Calu3 (cell line): ENCODE measurements at places on chromosomes 3 and 15. TPM values are rescaled to one million over a fixed set of nuclear protein-coding genes. Genes with fewer than 3 reads are reported as not detected.

DNA sequence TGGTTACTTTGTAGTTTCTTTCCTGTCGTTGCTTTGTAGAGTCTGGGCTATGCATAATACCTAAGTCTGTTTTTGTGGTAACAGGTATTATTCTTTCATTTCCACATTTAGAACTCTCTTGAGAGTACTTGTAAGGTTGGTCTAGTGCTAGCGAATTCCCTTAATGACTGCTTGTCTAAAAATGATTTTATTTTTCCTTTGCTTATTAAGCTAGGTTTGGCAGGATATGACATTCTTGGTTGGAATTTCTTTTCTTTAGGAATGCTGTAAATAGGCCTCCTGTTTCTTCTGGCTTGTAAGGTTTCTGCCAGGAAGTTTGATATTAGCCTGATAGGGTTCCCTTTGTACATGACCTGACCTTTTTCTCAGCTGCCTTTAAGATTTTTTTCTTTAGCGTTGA is 70.1 kb upstream of the SGO1 start:
- H3K4me3 ChIP-seq: no peak overlapping the region
- H3K36me3 ChIP-seq: peaks cover 8% of the 10 kb centered on the region
- peaks cover 28% of the 10 kb centered on the region for H3K4me1 ChIP-seq
- peak overlapping the region; percentile 23 for H3K27ac ChIP-seq

- no peak overlapping the region for H3K27ac ChIP-seq
- H3K4me1 ChIP-seq: peaks cover 33% of the 10 kb centered on the region
- no peak overlapping the region for H3K4me3 ChIP-seq
- no peak for DNase-seq
- H3K36me3 ChIP-seq: peaks cover 21% of the 10 kb centered on the region
These were observed 37.7 kb downstream of the MESD start for GRCh38 chr15:80951941-80952340.

TWF2 gene
- 48.1 and 49.1 TPM in 2 replicates for total RNA-seq

DNA sequence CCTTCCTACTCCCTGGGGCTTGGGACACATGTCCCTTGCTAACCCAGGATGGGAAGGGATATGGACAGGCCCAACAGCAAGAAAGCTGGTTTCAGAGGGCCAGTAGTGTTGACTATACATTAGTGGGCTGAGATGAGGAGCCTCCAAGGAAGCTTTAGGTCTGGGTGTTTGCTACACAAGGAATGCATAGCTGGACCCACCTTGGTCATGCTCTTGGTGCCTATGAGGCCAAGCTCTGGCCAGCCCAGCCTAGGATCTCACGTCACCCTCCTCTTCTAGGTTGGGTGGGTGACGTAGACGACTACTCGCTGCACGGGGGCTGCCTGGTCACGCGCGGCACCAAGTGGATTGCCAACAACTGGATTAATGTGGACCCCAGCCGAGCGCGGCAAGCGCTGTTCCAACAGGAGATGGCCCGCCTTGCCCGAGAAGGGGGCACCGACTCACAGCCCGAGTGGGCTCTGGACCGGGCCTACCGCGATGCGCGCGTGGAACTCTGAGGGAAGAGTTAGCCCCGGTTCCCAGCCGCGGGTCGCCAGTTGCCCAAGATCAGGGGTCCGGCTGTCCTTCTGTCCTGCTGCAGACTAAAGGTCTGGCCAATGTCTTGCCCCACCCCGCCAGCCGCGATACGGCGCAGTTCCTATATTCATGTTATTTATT is 653 bp upstream of the WDR6 start:
- no peak for DNase-seq
- H3K4me1 ChIP-seq: peaks cover 16% of the 10 kb centered on the region
- peak overlapping the region; percentile 88 for H3K27ac ChIP-seq
- peak overlapping the region; percentile 84 for H3K4me3 ChIP-seq
- no peaks in the 10 kb centered on the region for H3K27me3 ChIP-seq

PLSCR5 gene
- not detected in 2 replicates for total RNA-seq

DOCK3 gene
- total RNA-seq: 0.19 and 0.34 TPM in 2 replicates

DNA sequence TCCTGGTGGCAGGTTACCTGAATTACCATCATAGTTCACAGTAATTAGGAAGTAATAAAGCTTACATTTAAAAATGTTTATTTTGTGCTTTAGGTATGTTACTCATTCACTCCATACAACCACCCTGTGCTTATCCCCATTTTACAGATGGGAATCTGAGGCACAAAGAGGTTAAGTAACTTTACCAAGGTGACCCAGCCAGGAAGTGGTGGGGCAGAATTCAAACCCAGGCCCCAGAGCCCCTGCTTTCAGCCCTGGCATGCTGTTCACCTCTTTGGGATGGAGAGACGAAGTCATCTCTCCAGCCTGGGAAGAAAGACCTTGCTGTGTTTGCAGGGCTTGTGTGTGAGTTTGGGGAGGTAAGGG is 285.6 kb upstream of the TPM1 start:
- H3K4me3 ChIP-seq: no peak overlapping the region
- H3K27ac ChIP-seq: no peak overlapping the region
- DNase-seq: no peak
- H3K36me3 ChIP-seq: no peaks in the 10 kb centered on the region

INSYN1 gene
- not detected in 2 replicates for total RNA-seq

WHAMM gene
- 12.1 and 12.5 TPM in 2 replicates for total RNA-seq

GRCh38 chr3:178446059-178446458 is 90.2 kb upstream of the KCNMB2 start:
- H3K27me3 ChIP-seq: no peaks in the 10 kb centered on the region
- H3K36me3 ChIP-seq: no peaks in the 10 kb centered on the region
- no peak overlapping the region for H3K27ac ChIP-seq
- no peak for DNase-seq

GRCh38 chr3:161388855-161389254 is 17.5 kb upstream of the SPTSSB start:
- H3K27ac ChIP-seq: no peak overlapping the region
- H3K4me1 ChIP-seq: peaks cover 28% of the 10 kb centered on the region

CD200R1 gene
- not detected in 2 replicates for total RNA-seq

GRCh38 chr3:45929042-45929679 is 14.1 kb upstream of the CXCR6 start:
- H3K36me3 ChIP-seq: peaks cover 9% of the 10 kb centered on the region
- H3K27ac ChIP-seq: no peak overlapping the region
- H3K4me1 ChIP-seq: no peaks in the 10 kb centered on the region
- H3K4me3 ChIP-seq: no peak overlapping the region

SERPINI2 gene
- not detected in 2 replicates for total RNA-seq

GALNT15 gene
- not detected in 2 replicates for total RNA-seq

FAM219B gene
- total RNA-seq: 48.1 and 56.2 TPM in 2 replicates

AADACL2 gene
- total RNA-seq: not detected in 2 replicates

PRRT3 gene
- total RNA-seq: 1.2 and 1.6 TPM in 2 replicates

- H3K27ac ChIP-seq: no peak overlapping the region
- H3K36me3 ChIP-seq: no peaks in the 10 kb centered on the region
- no peak for DNase-seq
- H3K4me1 ChIP-seq: peaks cover 13% of the 10 kb centered on the region
- H3K4me3 ChIP-seq: no peak overlapping the region
These were observed 10.9 kb downstream of the GPD1L start for GRCh38 chr3:32117320-32117719.

ITIH1 gene
- 0.47 and 1.0 TPM in 2 replicates for total RNA-seq
